Breast epithelium (tissue), 4 donors: ENCODE measurements at places on chromosomes 12 and 14. TPM values are rescaled to one million over a fixed set of nuclear protein-coding genes. Genes with fewer than 3 reads are reported as not detected.

The HAL gene
- total RNA-seq = 4.3 TPM

The MAP3K9 gene
- 6.3 TPM for total RNA-seq

The FOXM1 gene
- total RNA-seq = under 0.01 TPM

The MANSC1 gene
- 16.3 TPM for total RNA-seq

The PLCZ1 gene
- total RNA-seq = not detected

The KLRD1 gene
- 2.3 TPM for total RNA-seq

The PPP4R3A gene
- 83.9 TPM for total RNA-seq

The MSI1 gene
- 2.0 TPM for total RNA-seq

The KRT3 gene
- not detected for total RNA-seq

The PARPBP gene
- 2.3 TPM for total RNA-seq

The KLRC1 gene
- 0.48 TPM for total RNA-seq

DNA sequence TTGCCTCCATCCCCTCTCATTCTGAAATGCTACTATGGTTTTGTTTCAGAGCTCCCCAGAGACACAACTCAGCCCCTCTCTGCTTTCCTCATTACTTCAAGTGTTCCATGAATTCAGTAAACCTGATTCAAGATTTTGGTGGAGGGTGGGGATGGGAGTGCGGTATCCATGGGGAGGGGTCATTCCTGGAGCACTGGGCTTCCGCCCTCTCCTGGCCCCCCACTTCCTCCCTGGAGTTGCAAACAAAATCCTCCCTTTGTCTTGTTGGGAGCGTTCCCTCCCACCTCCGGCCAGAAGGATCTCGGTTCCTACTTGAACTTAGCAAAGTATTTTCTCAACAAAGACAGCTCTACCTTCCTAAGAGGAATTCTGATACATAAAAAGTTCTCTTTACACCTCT lies 71.8 kb upstream of the LTA4H start:
- no peak for DNase-seq

GRCh38 chr14:106134886-106135285 lies 608.5 kb downstream of the TMEM121 start:
- no peak for DNase-seq

- no peak for DNase-seq
These were observed 148.6 kb upstream of the FOXN3 start for GRCh38 chr14:89565607-89566006.

GRCh38 chr12:113246478-113247122 lies 25.3 kb downstream of the TPCN1 start:
- peak; percentile 71 for DNase-seq

- DNase-seq = peak; percentile 76
These were observed at the start of the genes AREL1 and FCF1 for GRCh38 chr14:74712499-74713394. TSS of gene AREL1 (minus strand) at chr14:74713080. CDS start at chr14:74685615, 27,465 bp downstream. TSS of gene FCF1 (plus strand) at chr14:74713144. CDS start at chr14:74713198, 54 bp downstream.

DNA sequence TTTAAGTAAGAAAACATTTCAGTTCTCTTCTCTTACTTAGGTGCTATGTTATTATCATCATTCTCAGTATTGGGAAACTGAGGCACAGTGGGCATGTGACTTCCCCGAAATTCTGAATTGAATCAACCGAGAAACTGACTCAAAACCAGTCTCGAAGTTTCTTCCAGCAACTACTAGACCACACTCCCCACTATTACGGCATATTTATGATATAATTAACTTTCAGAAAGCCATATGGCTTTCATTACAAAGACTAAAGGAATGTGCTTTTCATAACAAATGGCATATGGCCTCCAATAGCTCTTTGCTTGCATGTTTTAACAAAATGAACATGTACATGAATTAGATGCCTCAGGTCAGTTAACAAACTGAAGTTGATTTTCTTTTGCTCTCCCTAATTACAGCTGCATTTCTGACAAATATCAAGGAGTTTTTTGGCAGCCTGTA lies 182.9 kb upstream of the SLC38A2 start:
- DNase-seq = no peak

GRCh38 chr14:91778217-91778616 lies 46.3 kb upstream of the CATSPERB start:
- no peak for DNase-seq

DNA sequence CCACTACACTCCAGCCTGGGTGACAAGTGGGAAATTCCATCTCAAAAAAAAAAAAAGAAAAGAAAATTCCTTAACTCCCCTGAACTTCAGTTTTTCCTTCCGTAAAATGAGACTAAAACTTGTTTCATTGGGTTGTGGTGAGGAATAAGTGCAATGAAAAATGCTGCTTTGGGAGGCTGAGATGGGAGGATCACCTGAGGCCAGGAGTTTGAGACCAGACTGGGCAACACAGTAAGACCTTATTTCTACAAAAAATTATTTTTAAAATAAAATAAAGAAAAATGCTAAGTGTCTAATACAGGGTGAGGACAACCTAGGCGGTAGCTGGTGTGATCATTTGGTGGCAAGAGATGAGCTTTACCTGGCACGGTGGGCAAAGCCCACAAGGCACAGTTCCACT lies 6.9 kb downstream of the SMAGP start:
- no peak for DNase-seq

DNA sequence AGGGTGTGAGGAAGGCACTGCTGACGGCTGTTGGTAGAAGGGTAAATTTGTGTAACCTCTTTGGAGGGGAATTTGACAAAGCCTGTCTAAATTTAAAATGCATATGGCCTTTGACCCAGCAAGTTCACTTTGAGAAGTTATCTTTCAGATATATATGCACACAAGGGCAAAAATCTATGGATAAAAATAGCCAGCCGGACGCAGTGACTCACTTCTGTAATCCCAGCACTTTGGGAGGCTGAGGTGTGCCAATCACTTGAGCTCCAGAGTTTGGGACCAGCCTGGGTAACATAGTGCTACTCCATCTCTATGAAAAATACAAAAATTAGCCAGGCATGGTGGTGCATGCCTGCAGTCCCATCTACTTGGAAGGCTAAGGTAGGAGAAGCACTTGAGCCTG lies 13.4 kb downstream of the UBC start:
- DNase-seq = no peak

DNA sequence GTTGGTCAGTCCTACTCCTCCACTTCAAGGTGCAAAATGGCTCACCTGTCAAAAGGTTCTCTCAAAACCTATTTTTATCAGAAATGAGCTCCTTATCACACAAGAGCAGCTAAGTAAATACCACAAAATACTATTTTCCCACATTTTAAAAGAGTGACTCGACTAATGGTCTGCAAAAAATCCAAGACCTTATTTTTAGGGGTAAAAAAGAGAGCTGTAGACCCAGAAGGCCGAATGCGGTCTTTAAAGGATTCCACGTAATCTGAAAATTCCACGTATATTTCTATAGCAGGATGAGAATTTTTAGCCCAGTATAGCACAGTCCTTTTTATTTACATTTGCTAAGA lies 3.8 kb downstream of the C14orf93 start:
- DNase-seq = no peak

DNA sequence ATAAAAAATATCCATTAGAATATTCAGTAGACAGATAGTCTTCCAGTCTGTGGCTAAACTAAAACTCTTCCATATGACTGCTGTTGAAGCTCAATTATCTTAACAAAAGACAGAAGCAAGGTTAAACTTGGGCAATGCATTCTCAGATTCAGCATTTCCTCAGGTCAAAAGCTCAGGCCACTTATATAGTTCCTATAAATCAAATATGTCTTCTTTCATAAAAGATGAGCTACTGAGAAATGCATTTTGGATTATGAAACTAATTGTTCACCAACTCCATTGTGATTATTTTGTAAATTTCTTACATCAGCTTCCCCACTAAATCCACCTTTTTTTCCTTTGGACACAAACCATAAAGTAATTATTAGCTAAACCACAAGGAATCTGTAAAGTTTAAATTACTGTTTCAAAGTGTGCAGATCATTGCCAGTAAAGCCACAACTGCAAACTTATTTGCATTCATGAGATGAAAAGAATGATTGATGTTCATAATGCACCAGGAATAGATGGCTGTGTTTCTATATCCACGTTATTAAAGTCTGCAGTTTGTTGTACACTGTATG lies 224.4 kb downstream of the FBXL14 start:
- DNase-seq = no peak

GRCh38 chr12:120581998-120582397 lies 796 bp upstream of the POP5 start:
- DNase-seq = no peak

DNA sequence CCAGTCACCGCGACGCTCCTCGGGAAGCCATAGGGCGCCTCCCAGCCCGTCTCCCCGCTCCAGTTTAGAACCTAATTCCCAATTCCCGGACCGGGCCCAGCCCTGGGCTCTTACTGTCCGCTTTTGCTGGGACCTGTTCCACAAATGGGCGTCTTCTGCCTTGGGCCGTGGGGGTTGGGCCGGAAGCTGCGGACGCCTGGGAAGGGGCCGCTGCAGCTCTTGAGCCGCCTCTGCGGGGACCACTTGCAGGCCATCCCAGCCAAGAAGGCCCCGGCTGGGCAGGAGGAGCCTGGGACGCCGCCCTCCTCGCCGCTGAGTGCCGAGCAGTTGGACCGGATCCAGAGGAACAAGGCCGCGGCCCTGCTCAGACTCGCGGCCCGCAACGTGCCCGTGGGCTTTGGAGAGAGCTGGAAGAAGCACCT lies 797 bp downstream of the UNG start:
- peak; percentile 69 for DNase-seq

DNA sequence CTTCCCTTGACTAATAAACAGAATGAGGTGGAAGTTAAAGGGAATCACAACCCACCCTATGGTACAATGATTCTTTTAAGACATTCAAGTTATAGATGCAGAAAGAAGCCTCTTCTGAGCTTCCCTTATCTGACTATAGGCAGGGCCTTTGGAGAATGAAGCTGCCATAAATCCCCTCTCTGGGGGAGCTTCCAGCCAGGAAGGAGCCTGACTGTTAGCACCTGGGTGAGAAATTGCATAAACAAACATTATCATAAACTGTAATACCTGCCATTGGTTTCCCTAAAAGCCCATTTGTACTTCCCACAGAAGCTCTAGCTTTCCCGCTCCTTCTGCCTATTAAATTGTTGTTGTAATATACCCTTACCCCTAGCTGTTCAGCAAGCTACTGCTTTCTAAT lies 81.3 kb upstream of the RESF1 start:
- no peak for DNase-seq

DNA sequence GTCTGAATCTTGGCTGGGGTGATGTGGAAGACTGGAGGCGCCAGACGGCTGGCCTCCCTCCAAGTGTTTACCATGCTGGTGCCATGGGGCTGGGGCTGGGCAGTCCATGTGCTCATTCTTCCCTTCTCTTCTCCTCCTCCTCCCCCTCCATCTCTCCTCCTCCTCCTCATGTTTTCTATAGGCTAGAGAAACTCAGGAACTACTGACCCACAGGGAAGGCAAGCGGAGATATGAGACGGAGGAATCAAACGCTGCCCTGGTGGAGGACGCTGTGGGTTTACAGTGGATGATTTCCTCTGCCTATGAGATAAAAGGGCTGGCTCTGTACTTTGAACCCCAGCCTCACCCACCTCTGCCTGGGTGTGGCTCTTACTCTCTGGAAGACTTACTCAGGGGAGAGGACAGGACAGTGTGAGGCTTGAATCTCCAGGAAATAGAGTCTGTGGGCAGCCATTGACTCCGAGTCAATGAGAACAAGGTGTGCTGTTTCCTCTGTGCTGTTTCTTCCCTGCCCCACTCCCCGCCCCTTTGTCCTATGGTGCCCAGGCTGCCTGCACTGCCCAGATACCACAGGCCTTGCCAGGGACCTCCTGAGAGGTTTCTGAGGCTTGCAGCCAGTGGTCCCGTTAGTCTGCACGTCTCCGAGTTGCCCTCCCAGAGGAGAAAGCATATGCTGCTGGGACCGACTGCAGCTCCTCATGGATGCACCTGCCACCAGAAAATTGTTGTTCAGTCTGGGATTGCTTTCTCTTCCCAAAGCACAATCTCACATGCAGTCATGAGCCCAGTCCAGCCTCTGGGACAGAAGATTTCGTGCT lies 132.6 kb upstream of the ARHGAP5 start:
- no peak for DNase-seq

- DNase-seq = no peak
These were observed 267.8 kb downstream of the KTN1 start for GRCh38 chr14:55847766-55848165.

DNA sequence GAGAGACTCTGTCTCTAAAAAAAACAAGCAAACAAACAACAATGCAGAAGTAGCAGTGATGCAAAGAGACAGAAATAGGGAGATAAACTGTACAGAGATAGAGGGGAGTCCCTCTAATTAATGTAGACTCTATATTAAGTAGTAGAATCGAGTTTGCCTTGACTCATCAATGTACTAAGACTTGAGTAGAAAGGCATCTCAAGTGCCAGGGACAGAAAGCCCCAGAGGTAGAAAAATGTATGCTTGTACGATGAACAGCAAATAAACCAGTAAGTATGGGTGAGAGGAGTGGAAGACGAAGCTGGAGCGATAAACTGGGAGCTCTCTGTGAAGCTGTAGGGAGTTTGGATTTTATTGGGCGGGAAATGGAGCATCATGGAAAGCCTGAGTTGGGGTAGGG lies 208.2 kb downstream of the SSPN start:
- no peak for DNase-seq

- no peak for DNase-seq
These were observed 18.6 kb downstream of the CLIP1 start for GRCh38 chr12:122403831-122404230.

DNA sequence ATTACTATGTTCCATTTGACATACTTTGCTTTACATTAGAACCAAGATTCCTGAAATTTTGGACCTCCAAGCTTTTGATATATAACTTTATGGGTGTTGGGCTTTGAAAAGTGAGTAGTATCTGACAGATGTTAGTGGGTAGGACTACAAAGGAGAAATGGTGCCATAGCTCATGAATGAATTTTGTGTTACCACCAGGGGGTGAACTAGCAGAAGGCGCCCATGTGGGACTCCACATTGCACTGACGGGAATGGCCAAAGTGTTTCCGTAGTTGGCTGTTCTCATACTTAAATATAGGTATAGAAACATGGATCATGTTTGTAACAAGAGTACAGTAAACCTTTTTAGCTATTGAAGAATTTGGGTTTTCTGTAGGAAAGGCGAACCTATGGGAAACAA lies 337.5 kb downstream of the FLRT2 start:
- DNase-seq = no peak

GRCh38 chr12:122028165-122028904 lies 6.7 kb downstream of the BCL7A start:
- peak; percentile 51 for DNase-seq

- DNase-seq = no peak
These were observed 508.0 kb downstream of the MDGA2 start for GRCh38 chr14:47167402-47167801.

DNA sequence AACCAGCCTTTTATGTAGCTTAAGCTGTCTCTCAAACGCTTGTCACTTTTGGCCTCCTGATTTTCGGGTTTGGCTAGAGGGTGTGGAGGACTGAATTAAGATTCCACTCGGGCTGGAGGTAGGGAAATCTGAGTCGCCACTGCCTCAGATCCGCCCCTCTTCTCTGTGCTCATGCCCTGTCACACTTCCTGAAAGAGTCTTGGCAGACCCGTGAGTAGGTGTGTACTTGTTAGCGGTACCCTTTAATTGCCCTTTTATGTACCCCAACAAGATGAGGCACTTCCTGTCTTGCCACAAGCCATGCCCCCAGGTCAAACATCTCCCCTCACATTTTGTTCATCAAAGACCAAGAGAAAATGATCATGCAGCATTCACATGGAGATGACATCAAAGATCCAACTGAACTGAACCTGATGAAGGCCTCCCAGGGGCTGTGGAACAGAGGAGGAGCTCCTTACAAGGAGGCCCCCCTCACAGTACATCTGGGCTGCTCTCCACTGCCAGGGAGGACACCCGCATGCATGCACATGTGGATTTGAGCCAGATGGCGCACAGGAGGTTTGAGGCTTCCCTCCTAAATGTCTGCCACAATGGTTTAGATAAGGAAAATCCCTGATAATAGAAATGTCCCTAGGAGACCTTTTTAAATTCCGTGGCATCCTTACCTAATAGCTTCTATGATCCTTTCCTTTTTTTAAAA lies 86.5 kb upstream of the CDKN3 start:
- no peak for DNase-seq
